ENCODE measurements at places on chromosomes 11 and 22. TPM values are rescaled to one million over a fixed set of nuclear protein-coding genes. Genes with fewer than 3 reads are reported as not detected.

The OR52I1 gene
- not detected for total RNA-seq

The CCDC134 gene
- 12.7 TPM for total RNA-seq

The TSPO gene
- 216 TPM for total RNA-seq

The USH1C gene
- not detected for total RNA-seq

The IFITM1 gene
- 25.3 TPM for total RNA-seq

The PARVG gene
- total RNA-seq = not detected

The CFL1 gene
- total RNA-seq = 1,285 TPM

The KRTAP5-9 gene
- total RNA-seq = not detected

The B4GALNT4 gene
- total RNA-seq = 1.1 TPM

The MYH9 gene
- 1,337 TPM for total RNA-seq

All from placental pericyte (primary cell).